ENCODE measurements at places on chromosomes 6 and 20.

GRCh38 chr6:25405442-25405841, 126.3 kb downstream of the CARMIL1 start:
- peaks cover 1% of the 10 kb centered on the region for H3K4me1 ChIP-seq
- H3K36me3 ChIP-seq, result no peaks in the 10 kb centered on the region
- DNase-seq, result no peak
- H3K4me3 ChIP-seq, result no peak overlapping the region
- H3K27me3 ChIP-seq, result no peaks in the 10 kb centered on the region

GRCh38 chr20:22698259-22698842, 114.0 kb upstream of the FOXA2 start:
- H3K36me3 ChIP-seq, result no peaks in the 10 kb centered on the region
- H3K4me1 ChIP-seq, result no peaks in the 10 kb centered on the region
- no peak overlapping the region for H3K27ac ChIP-seq
- no peak overlapping the region for H3K4me3 ChIP-seq
- DNase-seq, result no peak
- H3K27me3 ChIP-seq, result no peaks in the 10 kb centered on the region

DNA sequence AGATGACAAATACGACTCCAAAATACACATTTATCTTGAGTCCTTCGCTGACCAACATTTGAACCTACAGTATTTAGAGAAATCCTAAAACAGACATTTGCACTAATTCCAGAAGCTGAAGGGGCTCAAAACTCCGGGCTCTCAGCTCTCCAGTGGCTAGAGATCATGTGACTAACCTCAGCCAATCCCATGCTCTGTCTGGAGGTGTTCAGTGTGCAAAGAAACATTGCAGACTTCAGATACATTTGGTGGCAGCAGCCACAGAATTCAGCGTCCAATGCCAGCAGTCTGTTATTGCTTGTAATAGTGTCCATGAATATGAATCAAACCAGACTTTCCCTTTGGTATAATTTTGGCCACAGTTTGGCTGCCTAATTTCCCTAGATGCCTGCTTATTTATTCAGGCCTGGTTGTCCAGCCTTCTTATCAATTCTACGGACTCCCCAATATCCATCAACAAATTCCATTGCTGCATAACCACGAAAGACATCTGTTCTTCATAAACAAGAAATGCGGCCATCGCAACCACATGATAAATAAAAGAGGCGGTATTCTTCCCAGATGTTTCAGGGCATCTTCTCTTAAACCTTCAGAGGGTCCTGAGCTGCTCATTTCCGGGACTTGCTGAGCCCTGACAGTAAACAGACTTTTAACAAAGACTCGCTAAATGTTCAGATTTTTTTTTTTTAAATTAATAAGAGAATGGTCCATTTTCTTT, 14.5 kb upstream of the CYP24A1 start:
- H3K36me3 ChIP-seq, result no peaks in the 10 kb centered on the region
- DNase-seq, result no peak
- no peak overlapping the region for H3K27ac ChIP-seq
- H3K4me1 ChIP-seq, result no peaks in the 10 kb centered on the region

DNA sequence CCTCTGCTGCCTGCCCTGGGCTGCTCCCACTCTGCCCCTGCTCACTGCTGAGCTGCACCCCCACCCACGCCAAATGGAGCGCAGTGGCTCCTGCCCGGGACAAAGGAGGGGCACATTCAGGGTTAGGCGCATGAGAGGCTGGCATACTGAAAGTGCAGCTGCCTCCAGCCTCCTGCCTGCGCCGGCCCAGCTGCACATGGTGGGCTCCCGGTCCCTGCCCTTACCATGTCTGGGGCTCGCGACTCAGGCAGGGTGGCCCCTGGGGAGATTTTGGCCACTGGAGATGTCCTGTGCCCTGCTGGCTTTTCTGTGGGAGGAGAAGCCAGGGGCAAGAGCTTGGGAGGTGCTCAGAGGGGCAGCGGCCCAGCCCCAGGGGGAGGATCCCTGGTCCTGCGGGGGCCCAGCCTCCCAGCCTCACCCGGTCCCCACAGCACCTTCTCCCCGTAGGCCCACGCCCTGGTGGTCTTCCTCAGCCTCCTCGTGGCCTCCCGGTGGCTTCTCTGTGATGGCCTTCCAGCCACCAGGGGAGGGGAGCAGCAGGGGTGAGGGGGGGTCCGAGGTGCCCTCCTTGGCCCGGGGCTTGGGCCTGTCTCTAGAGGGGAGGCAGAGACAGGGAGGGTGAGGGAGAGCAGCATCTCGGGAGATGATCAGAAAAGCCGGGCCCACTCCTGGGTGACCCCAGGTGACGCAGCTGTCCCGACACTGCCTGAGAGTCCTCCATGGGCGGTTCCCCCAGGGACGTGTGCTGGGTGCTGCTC, 8.4 kb upstream of the CABLES2 start:
- no peak overlapping the region for H3K27ac ChIP-seq
- no peaks in the 10 kb centered on the region for H3K4me1 ChIP-seq
- no peaks in the 10 kb centered on the region for H3K36me3 ChIP-seq
- H3K4me3 ChIP-seq, result no peak overlapping the region
- no peak for DNase-seq

DNA sequence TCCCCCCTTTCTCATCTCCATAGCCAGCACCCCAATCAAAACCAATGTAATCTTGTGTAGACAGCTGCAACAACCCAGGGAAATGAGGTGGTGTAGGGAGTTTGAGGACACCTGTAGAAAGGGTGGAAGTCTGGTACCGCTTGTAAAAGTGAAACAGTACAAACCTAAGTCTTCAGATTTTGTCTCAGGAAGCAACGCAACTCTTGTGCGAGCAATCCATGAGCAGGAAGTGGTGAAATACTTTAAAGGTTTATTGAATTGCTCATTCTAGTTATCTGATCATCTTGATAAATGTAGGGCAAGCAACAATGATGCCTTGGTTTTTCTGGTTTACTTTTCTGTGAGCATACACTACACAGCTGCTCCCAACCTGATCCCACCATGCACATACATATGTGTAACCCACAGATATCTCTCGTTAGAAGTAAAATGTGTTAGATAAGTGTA, 71.1 kb upstream of the THEMIS start:
- no peak overlapping the region for H3K27ac ChIP-seq
- no peak for DNase-seq
- H3K4me3 ChIP-seq, result no peak overlapping the region
- H3K27me3 ChIP-seq, result no peaks in the 10 kb centered on the region
- H3K36me3 ChIP-seq, result no peaks in the 10 kb centered on the region

GRCh38 chr20:37901240-37901639, 1.7 kb upstream of the VSTM2L start:
- peaks cover 3% of the 10 kb centered on the region for H3K4me1 ChIP-seq
- H3K27ac ChIP-seq, result no peak overlapping the region
- H3K36me3 ChIP-seq, result no peaks in the 10 kb centered on the region
- DNase-seq, result no peak

DNA sequence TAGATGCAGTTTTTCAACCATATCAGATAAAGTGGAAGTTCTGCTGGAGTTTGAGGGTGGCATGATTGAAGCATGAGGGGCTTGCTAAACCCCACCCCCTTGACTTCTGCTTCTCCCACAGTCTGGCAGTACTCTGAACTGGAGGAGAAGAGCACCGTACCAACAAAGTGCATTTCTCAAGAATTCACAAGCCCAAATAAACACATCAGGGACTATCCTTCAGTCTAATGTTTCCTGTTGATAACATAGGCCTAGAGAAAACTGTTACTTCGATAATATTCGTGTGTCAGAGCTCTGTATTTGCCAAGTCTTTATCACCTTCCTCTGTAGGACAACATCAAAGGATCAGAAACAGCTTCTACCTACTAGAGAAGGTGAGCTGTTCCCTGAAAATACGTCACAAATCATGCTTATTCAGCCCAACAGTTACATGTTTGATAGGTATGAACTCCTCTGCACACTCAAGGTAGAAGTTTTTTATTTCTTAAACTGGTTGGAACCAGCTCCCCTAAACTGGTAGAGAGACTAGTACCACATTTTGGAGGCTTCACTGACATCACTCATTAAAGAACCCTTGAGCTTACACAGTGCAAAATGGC, 153.2 kb upstream of the PRND start:
- no peak overlapping the region for H3K27ac ChIP-seq
- H3K4me3 ChIP-seq, result no peak overlapping the region
- H3K36me3 ChIP-seq, result no peaks in the 10 kb centered on the region

DNA sequence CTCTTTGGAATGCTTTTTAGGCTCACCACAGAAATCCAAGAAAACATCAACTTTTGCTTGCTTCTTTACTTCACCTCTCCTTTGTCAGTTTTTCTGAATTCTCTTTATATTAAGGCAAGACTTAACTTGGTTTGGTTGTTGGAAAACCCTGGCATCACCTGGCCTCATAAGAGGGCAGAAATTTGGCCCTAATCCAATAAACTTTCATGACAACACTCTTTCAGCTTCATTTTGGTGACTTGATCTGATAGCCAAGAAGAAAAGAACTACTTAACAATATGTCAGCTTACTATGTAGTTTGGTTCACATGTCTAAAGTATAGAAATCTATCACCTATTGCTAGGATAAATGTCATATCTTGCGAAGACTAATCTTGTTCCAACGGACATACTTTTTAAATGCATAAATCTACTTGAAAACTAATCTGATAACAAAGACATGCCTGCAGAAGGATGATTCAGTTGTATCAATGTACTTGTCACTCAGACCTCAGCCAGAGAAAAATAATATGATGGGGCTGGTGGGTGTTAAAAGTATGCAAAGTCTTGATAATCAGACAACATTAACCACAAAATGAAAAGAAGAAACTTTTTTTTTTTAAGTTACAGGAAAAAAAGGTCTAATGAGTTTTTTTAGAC, 19.3 kb upstream of the HBS1L start:
- H3K4me3 ChIP-seq, result no peak overlapping the region
- H3K4me1 ChIP-seq, result no peaks in the 10 kb centered on the region
- no peaks in the 10 kb centered on the region for H3K27me3 ChIP-seq
- no peak overlapping the region for H3K27ac ChIP-seq

- H3K4me3 ChIP-seq, result no peak overlapping the region
- H3K27ac ChIP-seq, result no peak overlapping the region
- no peaks in the 10 kb centered on the region for H3K27me3 ChIP-seq
- no peaks in the 10 kb centered on the region for H3K36me3 ChIP-seq
- DNase-seq, result no peak
These were observed 60.2 kb upstream of the STX16 start for GRCh38 chr20:58590679-58591473.

DNA sequence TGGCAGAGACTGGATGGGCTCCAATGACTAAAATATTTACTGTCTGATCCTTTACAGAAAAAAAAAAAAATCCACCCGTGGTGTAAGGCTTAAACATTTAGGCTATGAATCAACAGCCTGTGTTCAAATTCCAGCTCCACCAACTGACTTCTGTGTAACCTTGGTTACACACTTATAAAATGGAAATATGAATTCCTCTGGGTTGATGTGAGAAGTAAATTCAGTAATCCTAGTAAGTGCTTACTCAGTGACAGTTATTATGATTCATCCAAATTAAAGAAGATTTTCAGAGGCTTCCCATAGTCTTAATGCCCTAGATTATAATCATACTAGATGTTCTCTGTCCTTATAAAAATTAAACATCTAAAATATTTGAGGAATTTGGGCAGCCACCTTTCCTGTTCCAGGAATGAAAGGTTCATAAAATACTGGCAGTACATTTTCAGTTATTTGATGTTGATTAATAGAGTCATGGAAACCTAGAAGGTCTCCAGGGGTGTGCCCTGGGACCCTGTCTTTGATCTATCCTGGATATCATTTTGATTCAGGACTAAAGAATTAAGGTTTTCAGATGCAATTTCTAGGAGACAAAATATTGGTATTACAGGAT, 180.3 kb upstream of the ZNF217 start:
- no peaks in the 10 kb centered on the region for H3K36me3 ChIP-seq
- no peak overlapping the region for H3K27ac ChIP-seq
- H3K4me1 ChIP-seq, result peaks cover 2% of the 10 kb centered on the region

DNA sequence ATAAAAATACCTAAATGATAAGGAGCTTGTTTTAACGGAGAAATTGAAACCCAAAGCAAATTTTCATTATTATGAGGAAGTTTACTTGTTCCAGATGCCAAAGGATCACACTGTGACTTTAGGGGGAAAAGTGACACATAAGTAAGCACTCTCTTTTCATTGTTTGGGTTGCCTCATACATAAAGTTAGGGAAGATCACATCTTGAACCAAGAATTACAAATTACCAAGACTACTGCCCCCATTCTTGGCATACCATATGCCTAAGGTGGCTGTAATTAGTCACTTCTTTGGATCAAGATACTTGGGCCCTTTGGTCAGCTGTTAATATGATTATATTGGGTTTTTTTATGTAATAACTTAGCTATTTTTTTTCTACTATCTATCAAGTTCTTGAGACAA, 269.0 kb downstream of the COL12A1 start:
- H3K27me3 ChIP-seq, result no peaks in the 10 kb centered on the region
- H3K4me1 ChIP-seq, result no peaks in the 10 kb centered on the region
- no peak overlapping the region for H3K27ac ChIP-seq
- H3K36me3 ChIP-seq, result no peaks in the 10 kb centered on the region
- H3K4me3 ChIP-seq, result no peak overlapping the region

- H3K36me3 ChIP-seq, result no peaks in the 10 kb centered on the region
- no peaks in the 10 kb centered on the region for H3K4me1 ChIP-seq
- no peak overlapping the region for H3K27ac ChIP-seq
- DNase-seq, result no peak
These were observed 293.9 kb downstream of the KHDC1L start for GRCh38 chr6:72931325-72931887.

- no peaks in the 10 kb centered on the region for H3K36me3 ChIP-seq
- no peak overlapping the region for H3K4me3 ChIP-seq
- H3K27me3 ChIP-seq, result no peaks in the 10 kb centered on the region
- no peaks in the 10 kb centered on the region for H3K4me1 ChIP-seq
- no peak for DNase-seq
- no peak overlapping the region for H3K27ac ChIP-seq
These were observed 6.3 kb upstream of the TCP11 start for GRCh38 chr6:35147486-35147885.

- DNase-seq, result no peak
- H3K36me3 ChIP-seq, result no peaks in the 10 kb centered on the region
- no peak overlapping the region for H3K4me3 ChIP-seq
These were observed 448.6 kb downstream of the PHF3 start for GRCh38 chr6:64084185-64084663.

DNA sequence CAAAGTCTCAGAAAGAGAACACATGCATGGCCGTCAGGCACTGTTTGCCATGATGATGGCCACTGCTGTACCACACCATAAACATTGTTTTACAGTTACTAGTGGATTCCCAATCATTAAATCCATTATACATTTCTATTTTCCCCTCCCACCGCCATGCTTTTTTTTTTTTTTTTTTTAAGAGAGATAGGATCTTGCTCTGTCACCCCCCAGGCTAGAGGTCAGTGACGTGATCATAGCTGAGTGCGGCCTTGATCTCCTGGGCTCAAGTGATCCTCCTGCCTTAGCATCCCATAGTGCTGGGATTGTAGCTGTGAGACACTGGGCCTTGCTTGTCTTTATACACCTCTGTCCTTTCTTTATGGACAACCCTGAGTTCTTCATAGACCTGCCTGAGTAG, 4.3 kb upstream of the BTN3A3 start:
- H3K36me3 ChIP-seq, result no peaks in the 10 kb centered on the region
- no peak overlapping the region for H3K4me3 ChIP-seq
- no peaks in the 10 kb centered on the region for H3K4me1 ChIP-seq
- H3K27me3 ChIP-seq, result no peaks in the 10 kb centered on the region

DNA sequence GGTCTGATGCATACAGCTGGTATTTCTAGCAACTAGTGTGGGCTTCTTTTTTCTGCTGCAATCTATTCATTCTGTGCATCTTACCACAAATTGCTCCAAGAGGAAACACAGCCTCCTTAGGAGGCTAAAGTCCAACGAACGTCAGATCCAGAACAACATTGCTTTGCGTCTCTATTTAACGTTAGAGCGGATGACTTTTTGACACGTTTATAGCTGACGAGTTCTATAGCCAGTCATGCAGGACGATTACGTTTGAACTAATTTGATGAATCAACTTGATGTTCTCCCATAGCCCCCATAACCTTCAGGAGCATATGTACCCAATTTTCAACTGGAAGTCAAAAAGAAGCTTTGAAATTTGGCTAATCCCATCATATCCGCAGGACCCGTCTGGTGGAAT, 59.9 kb downstream of the TSHZ2 start:
- no peak overlapping the region for H3K4me3 ChIP-seq
- no peaks in the 10 kb centered on the region for H3K27me3 ChIP-seq
- no peak overlapping the region for H3K27ac ChIP-seq
- peaks cover 1% of the 10 kb centered on the region for H3K4me1 ChIP-seq
